ENCODE measurements at places on chromosomes 1 and 21.

DNA sequence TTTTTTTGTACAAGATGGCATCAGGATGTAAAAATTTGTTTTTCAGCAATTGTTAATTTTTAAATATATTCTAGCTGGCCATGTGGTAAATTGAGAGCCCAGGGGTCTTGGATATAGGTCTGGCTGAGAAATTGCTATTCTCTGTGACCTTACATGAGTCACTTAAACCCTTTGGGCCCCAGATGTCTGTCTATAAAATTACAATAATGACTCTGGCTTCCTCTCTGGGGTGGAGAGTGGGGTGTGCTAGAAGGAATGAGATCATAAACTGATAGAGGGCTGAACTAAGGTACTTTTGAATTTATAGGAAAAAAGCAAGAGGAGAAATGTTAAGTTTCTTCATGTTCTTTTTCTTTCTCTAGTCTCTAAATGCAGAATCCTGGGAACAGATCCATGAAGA lies 12.4 kb upstream of the TCHH start:
- DNase-seq, result no peak

- no peak for DNase-seq
Measured at GRCh38 chr1:184708084-184708676, 46.5 kb downstream of the EDEM3 start.

DNA sequence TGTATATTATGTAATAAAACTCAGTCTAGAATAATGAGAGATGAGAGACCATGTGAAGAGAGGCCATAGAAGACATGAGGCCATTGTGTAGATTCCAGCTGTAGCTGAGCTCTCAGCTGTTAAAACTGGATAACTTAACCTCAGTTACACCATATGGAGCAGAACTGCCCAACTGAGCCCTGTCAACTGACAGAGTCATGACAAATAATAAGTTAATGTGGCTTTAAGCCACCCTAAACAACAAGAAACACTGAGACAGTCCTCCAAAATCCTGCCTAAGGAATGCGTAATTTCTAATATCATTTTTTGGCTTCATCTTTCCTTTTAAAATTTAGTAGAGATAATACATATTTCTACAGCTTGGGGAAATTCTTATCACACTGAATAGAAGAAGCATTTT lies 580.0 kb upstream of the RGS18 start:
- DNase-seq, result no peak

GRCh38 chr21:15171546-15171945 lies 106.7 kb upstream of the NRIP1 start:
- DNase-seq, result no peak

DNA sequence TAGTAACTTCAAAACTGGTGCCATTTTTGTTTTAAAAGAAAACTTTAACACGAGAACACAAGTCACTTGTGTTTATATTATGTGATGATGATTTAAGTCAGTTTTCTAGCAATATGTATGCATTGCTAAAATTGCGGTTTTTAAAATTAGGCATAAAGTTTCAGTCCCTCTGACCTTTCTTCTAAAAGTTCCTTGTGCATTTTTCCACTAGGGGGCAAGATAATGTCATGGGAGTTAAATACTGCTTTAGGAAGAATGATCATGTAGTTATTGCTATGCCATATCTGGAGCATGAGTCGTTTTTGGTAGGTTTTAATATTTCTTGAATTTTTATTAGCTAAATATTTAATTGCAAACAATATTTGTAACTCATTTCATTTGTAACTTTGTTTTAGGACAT lies 10.7 kb downstream of the CDC7 start:
- peak; percentile 71 for DNase-seq

All from NCI-H526 (cell line).